Right lung (tissue), 10 donors: ENCODE measurements at places on chromosomes 2 and 18. TPM values are rescaled to one million over a fixed set of nuclear protein-coding genes. Genes with fewer than 3 reads are reported as not detected.

GRCh38 chr2:41149054-41149453 is 697.2 kb upstream of the SLC8A1 start:
- no peak for DNase-seq

- no peak for DNase-seq
These were observed 328 bp upstream of the PASK start for GRCh38 chr2:241149675-241149924.

GRCh38 chr2:182066400-182067087 is 80.9 kb downstream of the PPP1R1C start:
- peak; percentile 63 for DNase-seq

DNA sequence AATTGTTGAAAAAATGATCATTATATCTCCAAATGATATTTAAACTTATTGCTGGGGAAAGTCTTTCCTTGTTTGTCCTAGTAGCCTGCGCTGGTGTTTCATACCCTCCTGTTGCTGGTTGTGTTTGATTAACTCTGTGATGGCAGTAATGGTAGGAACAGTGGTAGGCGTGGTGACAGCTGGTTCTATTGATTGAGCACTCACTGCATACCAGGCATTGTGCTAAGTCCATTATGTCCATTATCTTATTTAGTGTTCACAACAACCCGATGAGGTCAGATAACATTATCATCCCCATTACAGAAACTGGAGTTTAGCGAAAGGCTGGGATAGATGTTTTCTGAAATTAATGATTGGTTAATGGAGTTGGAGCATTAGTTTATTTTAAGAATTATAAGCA is 77.8 kb upstream of the STON1 start:
- DNase-seq, result no peak

DNA sequence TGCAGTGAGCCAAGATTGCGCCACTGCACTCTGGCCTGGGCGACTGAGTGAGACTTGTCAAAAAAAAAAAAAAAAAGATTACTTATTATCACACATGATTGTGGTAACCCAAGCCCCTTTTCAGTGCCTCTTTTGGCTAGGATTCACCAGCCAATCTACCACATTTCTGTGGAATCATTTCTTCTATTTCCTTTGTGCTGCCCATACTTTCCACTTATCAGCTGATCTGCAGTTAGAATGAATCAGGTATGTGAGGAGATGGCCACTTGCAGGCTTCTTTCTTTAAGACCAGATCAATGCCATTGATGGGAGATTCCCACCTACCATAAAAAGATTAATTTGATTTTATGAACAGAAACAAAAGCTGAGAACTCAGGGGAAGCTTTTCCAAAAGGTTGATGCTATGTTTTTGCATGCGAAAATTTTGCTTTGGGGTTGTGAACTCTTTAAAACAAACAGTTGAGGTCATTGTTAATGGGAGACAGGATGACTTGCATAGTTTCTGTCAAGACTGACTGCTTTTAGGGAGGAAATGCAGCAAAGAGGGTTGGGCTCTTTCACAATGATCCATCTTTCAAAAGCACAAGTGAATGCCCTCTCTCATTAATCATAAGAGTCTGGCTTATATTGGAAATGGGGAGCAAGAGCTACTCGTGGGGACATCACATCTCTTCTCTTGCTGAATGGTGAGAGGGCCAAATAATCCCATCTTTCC is 66.9 kb upstream of the CYP26B1 start:
- DNase-seq, result no peak

- no peak for DNase-seq
These were observed 72.5 kb downstream of the RAPGEF4 start for GRCh38 chr2:172808156-172808555.

- DNase-seq, result peak; percentile 27
These were observed 56.9 kb downstream of the WDR75 start for GRCh38 chr2:189498205-189498604.

DNA sequence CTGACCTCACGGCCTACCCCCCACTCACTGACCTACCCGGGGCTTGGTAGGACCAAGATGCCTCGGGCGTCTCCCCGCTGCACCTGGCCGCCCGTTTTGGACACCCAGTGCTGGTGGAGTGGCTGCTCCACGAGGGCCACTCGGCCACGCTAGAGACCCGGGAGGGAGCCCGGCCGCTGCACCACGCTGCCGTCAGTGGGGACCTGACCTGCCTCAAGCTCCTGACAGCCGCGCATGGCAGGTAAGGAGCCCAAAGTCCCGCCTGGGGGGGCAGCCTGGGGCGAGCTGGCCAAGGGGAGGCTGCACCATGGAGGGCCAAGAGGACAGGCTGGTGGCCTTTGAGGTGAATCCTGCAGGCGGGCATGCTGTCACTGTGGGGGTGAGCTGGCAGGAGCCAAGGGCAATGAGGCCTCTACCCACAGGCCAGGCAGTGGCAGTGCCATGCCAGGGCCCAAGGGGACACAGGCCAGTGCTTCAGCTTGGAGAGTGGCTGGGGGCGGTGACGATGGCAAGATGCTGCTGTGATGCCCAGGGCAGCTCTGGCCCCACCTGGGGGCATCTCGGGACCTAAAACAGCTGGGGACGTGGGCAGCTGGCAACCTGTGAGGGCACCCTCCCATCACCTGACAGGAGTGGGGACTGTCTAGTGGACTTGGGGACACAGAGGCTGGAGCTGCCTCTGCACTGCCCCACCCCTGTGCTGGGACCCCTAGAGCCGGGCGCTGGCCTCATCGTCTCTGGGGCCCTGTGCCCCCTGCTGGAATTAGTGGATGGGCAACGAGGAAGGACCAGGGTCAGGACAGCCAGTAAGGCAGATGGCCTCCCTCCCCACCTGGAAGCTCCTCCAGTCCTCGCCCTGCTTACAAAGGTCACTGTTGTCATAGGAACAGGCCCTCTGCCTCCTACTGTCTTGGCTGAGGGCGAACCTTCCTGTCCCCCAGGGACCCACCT is 2.0 kb downstream of the ESPNL start:
- DNase-seq, result no peak

DNA sequence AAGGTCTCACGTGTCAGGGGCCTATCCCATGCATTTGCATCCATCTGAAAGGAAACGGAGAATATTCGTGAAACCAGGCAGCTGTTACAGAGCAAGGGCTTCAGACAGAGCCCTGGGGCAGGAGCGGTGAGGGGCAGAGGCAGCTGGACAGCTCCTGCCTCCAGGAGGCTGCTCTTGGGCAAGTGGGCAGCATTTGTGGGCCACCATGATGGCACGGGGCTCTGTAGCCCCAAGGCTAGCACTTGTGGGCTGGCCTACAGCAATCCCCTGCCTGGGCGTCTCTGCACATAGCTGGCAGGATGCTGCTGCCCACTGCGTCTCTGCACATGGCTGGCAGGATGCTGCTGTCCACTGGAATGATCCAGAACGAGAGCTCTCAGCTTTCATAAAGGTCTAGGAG is 52.8 kb upstream of the PTMA start:
- DNase-seq, result no peak

DNA sequence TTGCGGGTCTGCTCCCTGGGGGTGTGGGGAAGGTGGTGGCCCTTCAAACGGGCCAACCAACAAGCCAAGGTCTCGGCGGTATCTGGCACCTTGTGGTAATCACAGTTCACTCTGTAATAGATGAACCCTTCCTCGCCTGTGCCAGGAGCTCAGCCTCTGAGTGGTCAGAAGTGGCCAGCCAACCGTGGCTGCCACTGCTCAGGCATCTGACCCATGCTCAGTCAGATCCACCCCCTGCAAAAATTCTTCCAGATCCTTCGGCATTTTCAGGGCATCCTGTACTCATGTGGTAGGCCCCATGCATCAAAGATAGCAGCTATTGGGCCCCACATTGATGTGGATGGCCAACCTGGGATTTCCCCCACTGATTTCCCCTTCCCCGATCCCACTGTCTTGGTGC is 39.6 kb upstream of the SERPINE2 start:
- no peak for DNase-seq

DNA sequence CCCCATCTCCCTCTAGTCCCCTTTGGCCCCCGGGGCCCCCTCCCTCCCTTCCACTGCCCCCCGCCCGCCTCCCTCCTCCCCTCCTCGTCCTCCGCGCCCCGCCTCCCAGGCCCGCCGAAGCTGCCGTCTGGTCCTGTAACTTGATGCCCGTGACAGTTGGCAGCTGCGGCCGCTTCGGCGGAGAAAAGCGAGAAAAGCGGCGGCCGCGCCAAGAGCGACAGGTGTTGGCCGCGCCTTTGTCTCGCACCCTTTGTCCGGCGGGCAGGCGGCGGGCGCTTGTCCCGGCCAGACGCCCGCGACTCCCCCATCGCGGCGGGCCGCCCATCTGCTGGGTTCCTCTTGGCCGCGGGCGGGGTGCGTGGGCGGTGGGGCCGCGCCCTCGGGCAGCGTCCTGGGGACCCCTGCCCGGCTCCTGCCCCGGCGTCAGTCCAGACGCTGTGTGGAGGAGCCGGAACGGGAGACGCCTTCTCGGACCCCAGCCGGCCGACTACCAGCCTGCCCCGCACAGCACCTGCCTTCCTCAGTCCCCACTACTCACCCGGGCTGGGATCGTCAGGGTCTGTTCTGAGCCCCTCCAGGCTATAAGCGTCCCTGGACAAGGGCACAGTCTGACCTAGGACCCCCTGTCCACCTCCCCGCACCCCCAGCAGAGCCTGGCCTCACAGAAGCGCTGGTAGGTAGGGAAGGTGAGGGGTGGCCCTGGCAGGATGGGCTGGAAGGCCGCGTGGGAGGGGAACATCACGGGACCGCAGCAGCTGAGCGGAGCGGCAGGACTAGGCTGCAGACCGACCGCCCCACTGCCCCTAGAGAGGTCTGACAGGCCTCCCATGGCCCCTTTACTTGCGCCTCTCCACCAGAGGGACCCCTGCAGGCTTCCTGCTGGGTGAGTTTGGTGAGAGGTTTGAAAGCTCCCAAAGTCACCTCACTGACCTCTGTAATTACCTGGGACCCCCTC is 1.2 kb upstream of the HES6 start:
- DNase-seq, result no peak

- no peak for DNase-seq
These were observed 15.8 kb downstream of the DAPL1 start for GRCh38 chr2:158810731-158811460.

DNA sequence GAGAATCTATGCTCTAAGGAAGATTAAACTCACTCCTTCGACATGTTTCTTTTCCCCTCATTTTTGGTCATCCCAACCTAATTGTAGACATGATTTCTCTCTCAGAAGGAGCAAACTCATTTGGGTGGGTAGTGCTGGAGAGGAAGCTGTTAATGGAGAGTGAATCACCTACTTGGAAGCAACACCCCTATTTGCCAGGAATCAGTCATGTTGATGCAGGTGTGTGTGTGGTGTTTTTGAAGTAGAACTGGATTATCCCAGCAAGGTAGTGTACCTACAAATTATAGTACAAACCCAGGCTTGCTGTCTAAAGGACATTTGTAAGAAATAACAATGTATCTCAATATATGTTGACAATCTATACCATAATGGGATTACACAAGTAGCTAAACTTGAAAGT is 186.4 kb downstream of the EPHA4 start:
- DNase-seq, result no peak

DNA sequence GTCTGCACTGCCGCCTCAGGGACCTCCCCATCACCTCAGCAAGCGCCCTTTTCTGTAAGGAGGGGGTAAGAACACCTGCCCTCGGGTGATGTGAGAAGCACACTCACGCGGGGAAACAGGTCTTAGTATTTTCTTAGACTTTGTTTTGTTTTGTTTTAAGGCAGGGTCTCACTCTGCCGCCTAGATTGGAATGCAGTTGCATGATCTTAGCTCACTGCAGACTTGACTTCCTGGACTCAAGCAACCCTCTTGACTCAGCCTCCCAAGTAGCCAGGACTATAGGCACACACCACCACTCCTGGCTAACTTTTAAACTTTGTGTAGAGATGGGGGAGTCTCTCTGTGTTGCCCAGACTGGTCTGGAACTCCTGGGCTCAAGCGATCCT is 37.1 kb downstream of the RAMP1 start:
- DNase-seq, result no peak

DNA sequence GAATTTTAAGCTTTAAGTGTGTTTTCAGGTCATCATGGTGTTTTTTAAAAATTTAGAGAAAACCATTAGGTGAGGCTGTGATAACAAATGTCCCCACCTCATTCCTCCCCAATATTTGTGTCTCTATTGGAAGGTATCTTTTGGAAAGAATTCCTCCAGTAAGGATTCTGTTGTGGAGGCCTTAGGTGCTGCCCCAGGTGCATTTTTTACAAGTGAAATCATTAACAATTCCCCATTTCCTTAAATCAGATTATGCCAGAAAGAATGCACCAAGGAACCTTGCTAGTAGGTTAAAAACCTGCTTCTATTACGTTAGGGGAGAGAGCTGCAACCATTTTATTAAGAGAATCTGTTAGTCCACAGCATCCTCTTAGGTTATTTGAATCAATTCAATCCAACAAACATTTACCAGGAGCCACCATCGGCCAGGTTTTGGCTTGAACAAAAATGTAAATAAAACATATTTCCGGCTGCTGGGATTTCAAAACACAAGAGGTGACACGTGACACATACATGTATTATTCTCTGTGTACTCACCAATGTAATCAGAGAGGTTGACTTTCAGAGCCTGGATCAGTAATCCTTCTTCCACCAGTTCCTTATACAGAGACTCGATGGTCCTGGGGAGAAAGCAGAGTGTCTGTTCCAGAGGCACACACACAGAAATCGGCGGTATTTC is 112.5 kb upstream of the ASB18 start:
- DNase-seq, result no peak

GRCh38 chr2:66661253-66662173 is 226.6 kb downstream of the MEIS1 start:
- no peak for DNase-seq

DNA sequence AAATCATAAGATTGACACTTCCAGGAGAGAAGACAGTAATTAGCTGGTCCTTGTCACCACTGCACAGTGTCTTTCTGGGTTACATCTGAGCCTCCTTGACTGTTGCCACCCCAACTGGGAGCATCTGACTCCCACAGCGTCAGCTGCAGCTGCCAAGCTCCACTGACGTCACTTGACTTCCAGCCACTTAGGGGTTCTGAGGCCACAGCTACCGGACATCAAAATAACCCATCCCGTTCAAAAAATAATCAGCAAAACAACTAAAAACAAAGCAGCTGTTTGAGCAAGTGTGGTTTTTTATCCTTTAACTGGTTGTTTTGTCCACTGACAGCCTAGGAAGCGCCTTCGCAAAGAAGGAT is 206.5 kb upstream of the AGAP1 start:
- DNase-seq, result no peak

DNA sequence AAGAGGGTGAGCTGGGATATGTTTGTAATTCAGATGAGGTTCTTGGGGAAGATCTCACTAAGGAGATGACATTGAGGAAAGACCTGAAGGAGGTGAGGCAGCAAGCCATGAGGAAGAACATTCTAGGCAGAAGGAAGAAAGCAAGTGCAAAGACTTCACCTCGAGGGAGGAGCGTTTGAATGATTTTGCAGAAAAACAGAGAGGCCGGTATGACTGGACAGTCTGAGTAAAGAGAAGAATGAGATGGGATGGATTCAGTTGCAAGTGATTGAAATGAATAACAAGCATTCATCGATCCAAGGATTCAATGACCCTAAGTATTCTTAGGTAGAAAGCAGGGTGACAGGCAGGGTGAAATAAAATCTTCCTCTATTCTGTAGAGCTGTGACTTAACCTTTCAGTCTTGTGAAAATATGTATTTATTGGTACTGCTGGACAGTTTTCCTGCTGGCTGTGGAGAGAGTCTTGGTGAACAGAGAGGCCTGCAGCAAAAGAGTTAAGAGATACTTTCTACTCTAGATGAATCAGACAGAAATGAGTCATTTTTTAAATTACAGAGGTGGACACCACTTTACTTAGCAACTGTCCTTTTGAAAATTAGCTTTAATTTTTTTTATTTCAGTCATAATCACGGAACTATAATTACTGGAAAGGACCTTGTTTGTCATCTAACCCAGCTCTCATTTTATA is 278.4 kb downstream of the LRRTM1 start:
- no peak for DNase-seq

PIKFYVE gene
- polyA plus RNA-seq, result 28.4 TPM

RAB17 gene
- polyA plus RNA-seq, result 13.3 TPM

C2orf80 gene
- not detected for polyA plus RNA-seq

SERPINB11 gene
- polyA plus RNA-seq, result not detected

GREB1L gene
- 0.50 TPM for polyA plus RNA-seq

ATOH8 gene
- 37.3 TPM for polyA plus RNA-seq

RAB3GAP1 gene
- 63.8 TPM for polyA plus RNA-seq
